Foreskin keratinocyte (primary cell): ENCODE measurements at places on chromosomes 3 and 15. TPM values are rescaled to one million over a fixed set of nuclear protein-coding genes. Genes with fewer than 3 reads are reported as not detected.

SEMA6D gene
- total RNA-seq: 0.74 and 1.2 TPM in 2 replicates

- DNase-seq: no peak
These were observed 36.4 kb downstream of the DNAH1 start for GRCh38 chr3:52352566-52352965.

PLA2G4D gene
- 0.07 and 0.14 TPM in 2 replicates for total RNA-seq

DNA sequence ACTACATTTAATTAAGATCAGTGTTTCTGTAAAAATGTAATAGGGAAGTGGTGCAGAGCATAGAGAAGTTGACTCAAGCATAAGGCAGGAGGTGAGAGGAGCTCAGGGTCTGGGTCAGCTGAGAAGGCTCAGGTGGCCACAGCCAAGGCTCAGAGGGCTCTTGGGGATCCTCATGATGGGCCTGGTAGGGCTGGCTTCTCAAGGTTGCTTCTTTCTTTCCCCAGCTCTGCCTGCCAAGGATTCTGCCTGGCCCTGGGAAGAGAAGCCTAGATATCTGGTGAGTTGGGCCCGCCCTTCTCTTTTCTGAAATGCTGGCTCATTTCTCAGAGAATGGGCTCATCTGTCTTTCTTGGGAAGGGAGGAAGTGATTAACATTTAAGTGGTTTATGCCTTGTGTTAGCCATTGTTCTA, 6.5 kb downstream of the ZNF589 start:
- DNase-seq: peak; percentile 26

DNA sequence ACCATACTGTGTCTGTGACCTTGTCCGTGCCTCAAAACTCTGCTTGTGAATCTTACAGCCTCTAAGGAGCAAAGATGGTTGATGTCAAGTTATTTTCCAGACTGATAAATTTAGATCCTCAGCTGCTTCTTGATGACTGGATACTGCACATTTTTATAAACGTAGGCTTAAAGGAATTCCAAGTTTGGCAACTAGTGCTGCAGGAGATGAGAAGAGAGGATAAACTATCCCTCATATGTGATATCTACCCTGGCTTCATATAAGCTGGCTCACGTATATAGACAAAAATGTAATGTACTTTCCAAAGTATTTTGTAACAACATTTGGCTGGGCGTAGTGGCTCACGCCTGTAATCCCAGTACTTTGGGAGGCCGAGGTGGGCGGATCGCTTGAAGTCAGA, 89.6 kb downstream of the GMPS start:
- DNase-seq: no peak

GRCh38 chr15:70783610-70784022, 20.3 kb upstream of the UACA start:
- DNase-seq: peak; percentile 46

- peak; percentile 98 for DNase-seq
These were observed 2.6 kb upstream of the FLNB start for GRCh38 chr3:58005669-58006068.

DNA sequence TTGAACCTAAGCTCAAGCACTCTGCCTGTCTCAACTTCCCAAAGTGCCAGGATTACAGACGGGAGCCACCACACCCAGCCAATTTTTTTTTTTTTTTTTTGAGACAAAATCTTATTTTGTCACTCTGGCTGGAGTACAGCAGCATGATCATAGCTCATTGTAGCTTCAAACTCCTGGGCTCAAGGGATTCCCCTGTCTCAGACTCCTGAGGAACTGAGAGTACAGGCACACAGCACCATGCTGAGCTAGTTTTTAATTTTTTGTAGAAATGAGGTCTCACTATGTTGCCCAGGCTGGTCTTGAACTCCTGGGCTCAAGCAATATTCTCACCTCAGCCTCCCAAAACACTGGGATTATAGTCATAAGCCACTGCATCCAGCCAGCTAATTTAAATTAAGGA, 36.8 kb upstream of the SUCLG2 start:
- no peak for DNase-seq

DNA sequence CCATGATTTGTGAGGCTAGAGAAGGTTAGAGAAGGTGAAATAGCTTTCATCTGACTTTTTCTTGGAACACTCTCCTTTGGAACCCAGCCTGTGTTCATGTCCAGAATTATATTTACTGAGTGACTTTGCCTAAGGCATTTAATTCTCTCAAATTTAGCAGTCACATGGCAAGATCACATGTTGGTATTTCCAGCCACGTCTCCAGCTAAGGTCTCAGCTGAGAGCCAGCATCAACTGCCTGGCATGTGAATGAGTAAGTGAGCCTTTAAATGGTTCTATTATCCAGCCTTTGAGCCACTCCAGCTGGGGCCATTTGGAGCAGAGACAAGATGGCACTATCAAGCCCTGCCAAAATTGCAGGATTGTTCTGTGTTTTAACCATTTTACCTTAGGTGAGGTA, 130.2 kb upstream of the SGO1 start:
- DNase-seq: no peak

- no peak for DNase-seq
These were observed 40.8 kb downstream of the SMAD3 start for GRCh38 chr15:67105991-67106763.

- no peak for DNase-seq
These were observed 222.3 kb upstream of the EIF1B start for GRCh38 chr3:40086890-40087883.

GRCh38 chr3:58563386-58564035, 13.7 kb downstream of the FAM107A start:
- peak; percentile 86 for DNase-seq

GRCh38 chr3:13505147-13506130, 25.3 kb downstream of the HDAC11 start:
- no peak for DNase-seq

NSMCE3 gene
- total RNA-seq: 7.4 and 7.9 TPM in 2 replicates

DNA sequence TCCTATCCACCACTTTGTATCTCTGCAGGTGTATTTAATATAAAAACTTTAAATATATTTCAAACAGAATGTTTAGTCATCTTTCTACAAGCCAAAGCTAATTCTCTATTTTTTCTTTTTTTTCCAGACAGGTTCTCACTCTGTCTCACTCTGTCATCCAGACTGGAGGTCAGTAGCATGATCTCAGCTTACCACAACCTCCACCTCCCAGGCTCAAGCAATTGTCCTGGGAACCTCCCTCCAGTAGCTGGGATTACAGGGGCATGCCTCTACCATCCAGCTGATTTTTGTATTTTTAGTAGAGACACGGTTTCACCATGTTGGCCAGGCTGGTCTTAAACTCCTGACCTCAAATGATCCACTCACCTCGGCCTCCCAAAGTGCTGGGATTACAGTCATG, 202.6 kb downstream of the VGLL3 start:
- DNase-seq: no peak
